Activated CD8-positive, alpha-beta memory T cell treated with anti-CD3 and anti-CD28 coated beads for 4 hours (primary cell): ENCODE measurements at places on chromosomes 2 and 18.

DNA sequence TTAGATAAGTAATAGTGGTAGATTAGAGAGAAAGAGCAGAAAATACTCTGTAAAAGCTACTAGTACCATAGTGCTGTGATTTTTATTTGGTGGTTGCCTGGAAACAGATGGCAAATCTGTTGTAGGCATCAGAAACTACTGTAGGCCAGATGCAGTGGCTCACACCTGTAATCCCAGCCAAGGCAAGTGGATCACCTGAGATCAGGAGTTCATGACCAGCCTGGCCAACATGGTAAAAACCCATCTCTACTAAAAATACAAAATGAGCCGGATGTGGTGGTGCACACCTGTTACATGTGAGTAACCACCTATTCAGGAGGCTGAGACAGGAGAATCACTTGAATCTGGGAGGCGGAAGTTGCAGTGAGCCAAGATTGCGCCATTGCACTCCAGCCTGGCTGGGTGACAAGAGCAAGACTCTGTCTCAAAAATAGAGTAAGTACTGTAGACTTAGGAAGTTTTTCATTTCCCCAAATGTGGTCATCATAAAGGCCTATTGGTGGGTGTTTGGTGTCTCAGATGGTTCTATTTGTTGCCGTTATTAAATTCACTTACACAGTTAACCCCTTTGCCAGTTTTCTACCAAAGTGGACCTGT, 79.6 kb downstream of the SPTBN1 start:
- DNase-seq: no peak

- DNase-seq: no peak
These were observed 119.4 kb upstream of the CTDP1 start for GRCh38 chr18:79560042-79560860.

DNA sequence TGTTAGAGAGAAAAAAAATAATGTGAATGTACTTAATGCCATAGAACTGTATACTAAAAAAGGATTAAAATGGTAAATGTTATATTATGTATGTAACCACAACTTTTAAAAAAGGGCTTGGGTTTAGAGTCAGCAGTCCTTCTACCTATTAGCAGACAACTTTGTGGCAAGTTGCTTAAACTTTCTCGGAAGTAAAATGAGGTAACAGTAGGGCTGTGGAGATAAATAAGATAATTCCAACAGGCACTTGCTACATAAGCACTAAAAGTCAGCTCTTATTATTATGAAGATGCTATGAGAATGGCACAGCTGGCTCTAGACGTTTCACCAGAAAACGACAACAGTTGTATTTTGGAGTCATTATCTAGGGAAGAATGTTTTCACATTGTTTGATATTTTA, 31.3 kb downstream of the AAK1 start:
- no peak for DNase-seq

DNA sequence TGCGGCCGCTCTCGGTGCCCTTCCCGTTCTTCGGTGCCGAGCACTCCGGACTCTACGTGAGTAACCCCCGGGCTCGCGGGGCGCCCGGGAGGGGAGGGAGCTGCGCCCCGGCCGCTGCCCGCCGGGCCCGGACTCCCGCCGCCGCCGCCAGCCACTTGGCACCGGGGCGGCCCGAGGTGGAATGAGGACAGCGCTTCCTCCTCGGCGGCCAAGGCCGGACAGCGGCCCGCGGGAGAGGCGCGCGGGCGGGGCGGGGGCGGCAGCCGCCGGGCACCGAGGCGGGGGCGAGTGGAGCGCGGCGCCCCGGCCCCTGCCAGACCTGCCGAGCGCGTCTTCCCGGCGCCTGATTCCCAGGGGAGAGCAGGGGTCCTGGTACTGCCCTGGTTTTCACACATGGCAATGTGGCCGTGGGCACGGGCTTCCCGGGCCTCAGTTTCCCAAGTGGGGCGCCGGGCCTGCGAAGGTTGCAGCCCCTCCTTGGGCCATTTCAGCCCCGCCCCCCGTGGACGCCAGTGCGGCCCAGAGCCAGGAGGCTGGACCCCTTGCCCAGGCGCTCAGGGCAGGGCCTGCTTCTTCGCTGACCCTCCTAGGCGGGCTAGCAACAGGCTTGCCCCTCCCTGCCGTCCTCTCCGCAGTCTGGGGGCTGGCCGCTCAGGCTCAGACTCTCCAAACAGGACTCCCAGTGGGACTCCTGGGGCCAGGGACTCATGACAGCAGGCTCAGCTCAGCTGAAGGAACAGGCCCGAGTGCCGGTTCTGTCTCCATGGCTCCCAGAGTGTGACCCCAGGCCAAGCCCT, 775 bp downstream of the SNED1 start:
- DNase-seq: no peak

- peak; percentile 30 for DNase-seq
These were observed 20.3 kb downstream of the PLEK start for GRCh38 chr2:68385220-68385906.

GRCh38 chr2:52390651-52391050, 1358.7 kb upstream of the NRXN1 start:
- DNase-seq: no peak

- DNase-seq: no peak
These were observed 65.3 kb downstream of the HAUS1 start for GRCh38 chr18:46169464-46169941.

GRCh38 chr18:31487246-31488015, 10.5 kb upstream of the DSG2 start:
- no peak for DNase-seq
